Left renal cortex interstitium (tissue), 4 donors: ENCODE measurements at places on chromosomes 1 and 21. TPM values are rescaled to one million over a fixed set of nuclear protein-coding genes. Genes with fewer than 3 reads are reported as not detected.

NECTIN4 gene
- 4.4 TPM for polyA plus RNA-seq

E2F2 gene
- polyA plus RNA-seq: 4.6 TPM

DNA sequence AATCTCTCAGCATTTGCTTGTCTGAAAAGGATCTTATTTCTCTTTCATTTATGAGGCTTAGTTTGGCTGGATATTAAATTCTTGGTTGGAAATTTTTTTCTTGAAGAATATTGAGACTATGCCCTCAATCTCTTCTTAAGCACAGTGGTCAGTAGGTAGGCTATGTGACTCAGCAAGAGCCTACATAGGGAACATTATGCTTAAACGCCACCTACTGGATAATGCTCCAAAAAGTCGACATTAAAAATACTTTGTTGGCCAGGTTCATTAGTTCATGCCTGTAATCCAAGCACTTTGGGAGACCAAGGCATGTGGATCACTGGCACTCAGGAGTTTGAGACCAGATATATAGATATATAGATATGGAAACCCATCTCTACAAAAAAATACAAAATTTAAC is 678.0 kb upstream of the USP24 start:
- DNase-seq: no peak

DNA sequence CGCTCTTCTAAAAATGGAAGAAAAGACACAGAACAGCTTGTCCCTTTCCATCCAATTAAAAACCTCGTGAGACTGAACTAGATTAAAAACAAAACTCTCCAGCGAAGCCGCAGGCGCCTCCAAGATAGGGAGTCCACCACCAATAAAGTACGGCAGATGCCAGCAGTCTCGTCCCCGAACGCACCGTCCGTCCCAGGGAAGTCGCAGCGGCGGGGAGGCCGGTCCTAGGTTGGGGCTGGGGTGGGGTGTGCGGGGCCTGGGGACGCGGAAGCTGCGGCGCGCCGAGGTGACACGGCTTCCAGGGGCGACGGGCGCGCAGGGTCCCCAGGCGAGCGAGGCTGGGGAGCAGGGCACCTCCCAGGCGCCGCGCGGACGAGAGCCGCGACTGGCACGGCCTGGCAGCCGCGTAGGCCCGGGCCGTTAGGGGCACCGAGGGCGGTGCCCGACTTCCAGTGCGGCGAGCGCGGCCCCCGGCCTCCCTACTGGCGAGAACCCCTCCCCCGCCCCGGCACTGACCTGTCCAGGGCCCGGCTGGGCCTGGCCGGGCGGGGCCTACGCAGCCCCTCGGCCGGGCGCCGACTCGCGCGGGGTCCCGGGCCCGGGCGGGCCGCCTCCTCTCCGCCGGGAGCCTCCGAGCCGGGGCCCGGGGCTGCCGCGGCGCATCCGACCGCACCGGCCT is 28.3 kb upstream of the A3GALT2 start:
- no peak for DNase-seq

GRCh38 chr1:237740846-237741245 is 149.9 kb downstream of the ZP4 start:
- DNase-seq: no peak

CATSPER4 gene
- polyA plus RNA-seq: not detected

GRCh38 chr21:46017148-46017547 is 35.6 kb downstream of the COL6A1 start:
- no peak for DNase-seq

DNA sequence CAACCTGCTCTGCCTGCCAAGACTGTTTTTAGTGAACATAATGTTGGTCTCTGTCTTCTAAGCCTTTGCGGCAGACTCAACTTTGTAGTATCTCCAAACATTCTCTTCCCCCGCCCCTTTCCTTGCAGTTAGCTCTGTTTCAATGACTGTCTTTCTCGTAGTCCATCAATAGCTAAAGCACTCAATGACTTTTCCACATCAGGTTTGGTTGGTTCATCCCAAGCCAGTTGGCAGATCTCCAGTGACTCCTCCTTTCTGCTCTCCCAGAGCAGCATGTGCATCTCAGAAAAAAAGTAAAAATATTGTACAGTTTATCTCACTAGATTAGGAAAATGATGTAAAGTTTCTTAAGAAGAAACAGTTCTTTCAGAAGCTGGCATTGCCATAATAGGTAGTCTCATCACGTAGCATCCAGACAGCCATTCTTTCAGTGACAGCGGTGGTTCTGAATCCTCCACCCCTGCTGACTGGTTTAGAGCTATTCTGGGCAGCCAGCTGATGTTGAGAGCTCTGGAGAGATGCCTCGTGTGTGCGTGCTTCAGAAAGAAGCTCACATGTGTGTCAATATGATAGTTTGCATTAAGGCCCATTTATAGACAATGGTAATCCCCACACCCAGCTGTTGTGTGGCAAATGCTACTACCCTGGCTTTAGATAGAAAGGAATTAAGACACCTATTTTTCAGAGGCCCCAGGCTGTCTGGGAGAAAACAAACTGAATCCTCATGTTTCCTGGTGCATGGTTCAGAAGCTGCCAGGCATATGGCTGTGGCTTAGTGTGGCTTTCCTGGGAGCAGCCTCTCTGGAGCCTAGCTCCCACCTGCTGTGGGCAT is 53.2 kb downstream of the CNN3 start:
- DNase-seq: no peak

GRCh38 chr1:179144626-179145025 is 62.8 kb downstream of the TOR3A start:
- DNase-seq: no peak

GJA9 gene
- polyA plus RNA-seq: 0.74 TPM

DNA sequence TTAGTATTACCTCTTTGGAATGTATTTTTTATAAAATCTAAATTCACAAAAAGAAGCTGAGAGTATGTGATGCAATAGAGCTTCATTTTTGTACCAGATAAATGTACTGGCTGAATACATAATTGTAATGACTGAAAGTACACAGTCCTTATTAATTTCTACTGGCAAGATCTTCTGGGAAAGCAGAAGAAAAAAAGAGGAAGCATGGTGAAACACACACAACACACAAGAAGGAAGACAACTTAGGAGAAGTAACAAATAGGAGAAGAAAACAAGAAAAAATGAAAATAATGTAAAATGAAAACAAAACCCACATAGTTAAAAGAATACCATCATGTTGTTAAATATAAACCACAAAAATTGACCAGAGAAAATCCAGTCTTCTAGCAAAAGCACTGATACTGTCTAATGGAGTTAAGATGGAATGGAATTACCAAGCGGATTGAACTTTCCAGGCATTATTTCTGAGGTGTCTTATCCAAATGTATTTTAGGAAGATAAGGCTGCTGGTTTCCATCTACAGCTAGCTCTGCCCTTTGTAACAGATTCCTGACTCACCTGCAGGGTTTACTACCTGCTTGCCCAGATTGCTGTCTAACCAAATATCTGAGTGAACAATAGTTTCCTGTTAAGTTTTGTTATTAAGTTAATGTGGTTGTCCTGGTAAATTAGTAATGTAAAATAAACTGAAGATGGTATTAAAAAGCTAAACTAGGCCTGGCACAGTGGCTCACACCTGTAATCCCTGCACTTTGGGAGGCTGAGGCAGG is 4.5 kb upstream of the COP1 start:
- no peak for DNase-seq

DNA sequence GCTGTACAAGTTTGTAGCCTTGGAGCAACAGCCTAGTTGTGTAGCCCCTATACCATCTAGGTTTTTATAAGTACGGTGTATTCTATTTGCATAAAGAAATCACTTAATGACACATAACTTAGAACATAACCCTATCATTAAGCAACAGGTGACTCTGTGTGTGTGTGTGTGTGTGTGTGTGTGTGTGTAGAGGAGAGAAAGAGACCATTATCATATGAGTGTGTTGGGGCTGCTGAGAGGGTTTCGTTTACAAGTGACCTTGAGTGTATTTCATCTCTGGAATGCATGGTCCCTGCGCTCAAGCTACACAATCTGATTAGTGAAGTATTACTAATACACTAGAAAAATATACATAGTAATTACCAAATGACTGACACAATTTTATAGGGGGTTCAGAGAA is 115.1 kb downstream of the RABGAP1L start:
- no peak for DNase-seq

DNA sequence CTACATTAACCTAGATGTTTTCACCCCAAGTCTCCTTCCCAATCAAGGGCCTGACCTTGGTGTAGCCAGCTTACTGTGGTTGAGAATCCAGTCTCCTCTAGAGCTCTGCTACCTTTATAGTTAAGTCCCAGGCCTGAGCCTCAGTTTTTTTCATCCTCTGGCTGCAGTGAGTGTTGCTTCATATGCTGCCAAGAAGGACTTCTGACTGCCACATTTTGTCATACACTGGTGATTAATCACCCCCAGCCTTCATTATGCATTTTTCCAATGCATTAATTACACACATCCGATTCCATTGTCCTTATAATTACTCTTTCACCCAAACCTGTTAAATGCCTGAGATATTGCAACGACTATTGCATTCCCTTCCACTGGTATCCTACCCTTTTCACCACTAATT is 66.3 kb upstream of the FGGY start:
- no peak for DNase-seq

- no peak for DNase-seq
Measured at GRCh38 chr21:42403611-42404231, at the start of gene UBASH3A. Gene UBASH3A, plus strand, starts transcription at chr21:42403902. Its CDS starts 44 bp downstream, at chr21:42403946.

GRCh38 chr1:193574913-193575312 is 388.5 kb upstream of the B3GALT2 start:
- DNase-seq: no peak

LCE6A gene
- not detected for polyA plus RNA-seq
